ENCODE measurements at places on chromosomes 7 and 10.

GRCh38 chr7:6495597-6496262 lies 48.0 kb upstream of the DAGLB start:
- DNase-seq: no peak

- DNase-seq: no peak
Observed at GRCh38 chr7:64872351-64873154, 30.5 kb upstream of the ZNF273 start.

DNA sequence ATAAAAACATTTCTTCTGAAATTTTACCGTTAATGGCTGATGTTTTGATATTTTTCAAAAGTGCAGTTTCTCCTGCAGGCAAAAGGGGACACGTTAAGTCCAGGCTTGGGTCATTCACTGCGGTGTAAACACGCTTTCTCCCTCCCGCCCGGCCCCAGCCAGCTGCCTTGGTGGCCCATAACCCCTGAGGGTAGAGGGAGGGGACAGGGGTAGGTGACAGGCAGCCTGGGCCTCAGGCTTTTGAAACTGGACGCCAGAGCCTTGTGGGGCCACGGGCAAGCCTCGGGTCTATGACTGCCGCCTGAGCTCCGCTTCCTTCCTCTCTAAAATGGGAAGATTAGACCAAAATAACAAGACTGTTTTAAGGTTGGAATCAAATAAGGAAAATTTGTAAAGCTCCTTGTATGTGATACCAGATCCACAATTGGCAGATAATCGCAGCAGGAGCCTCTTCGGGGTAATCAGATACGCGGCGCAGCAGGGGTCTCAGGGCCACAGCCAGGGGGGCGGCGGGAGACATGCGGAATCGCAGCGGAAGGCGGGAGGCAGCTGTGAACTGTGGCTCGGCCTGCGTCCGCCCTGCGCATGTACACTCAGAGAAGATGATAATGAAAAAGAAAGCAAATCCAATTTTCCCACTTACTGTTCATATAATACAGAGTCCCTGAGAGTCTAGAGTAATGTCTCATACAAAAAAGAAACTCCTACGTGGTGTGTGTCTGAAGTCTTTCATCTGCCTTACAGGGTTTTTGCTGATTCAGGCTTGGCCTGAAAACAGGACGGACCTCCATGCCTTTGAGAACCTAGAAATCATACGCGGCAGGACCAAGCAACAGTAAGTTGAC lies 138.3 kb downstream of the EGFR start:
- DNase-seq: no peak

DNA sequence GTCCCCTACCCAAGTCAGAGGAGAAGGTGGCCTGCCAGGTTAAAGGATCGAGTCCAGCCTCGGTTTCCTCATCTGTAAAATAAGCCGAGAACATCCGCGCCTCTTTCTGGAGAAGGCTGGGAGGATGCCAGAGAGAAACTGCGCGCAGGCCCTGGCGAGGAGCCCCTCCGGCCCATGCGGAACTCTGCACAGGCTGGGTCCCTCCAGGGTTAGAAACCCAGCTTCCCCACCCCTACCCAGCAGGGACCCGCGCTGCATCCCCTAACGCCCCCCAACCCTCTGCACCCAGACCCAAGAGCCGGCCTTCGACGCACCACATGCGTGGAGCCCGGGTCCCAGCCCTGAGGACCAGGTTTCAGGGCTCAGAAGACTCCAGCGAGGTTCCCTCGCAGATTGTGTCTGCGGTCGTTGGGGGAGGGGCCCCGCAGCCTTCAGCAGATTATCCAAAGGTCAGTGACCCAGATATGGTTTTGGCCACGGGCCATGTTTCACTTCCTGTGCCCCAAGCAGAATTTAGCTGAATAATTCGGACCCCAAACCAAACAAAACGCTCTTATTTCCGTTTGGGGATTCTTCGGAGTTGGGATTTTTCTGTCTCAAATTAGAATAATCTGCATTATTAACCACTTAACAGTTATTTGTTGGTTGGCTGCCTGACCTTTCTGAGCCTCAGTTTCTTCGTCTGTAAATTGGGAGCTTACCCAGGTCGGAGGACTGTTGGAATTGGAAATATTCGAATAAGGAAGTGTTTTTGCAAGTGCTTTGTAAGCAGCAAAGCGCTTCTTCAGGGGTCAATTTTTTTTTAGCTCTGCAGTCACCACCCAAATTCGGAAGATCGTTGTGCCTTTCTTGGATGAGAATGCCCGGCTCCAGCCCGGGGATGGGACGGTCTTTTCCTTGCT lies 167.7 kb downstream of the UBE2H start:
- no peak for DNase-seq

DNA sequence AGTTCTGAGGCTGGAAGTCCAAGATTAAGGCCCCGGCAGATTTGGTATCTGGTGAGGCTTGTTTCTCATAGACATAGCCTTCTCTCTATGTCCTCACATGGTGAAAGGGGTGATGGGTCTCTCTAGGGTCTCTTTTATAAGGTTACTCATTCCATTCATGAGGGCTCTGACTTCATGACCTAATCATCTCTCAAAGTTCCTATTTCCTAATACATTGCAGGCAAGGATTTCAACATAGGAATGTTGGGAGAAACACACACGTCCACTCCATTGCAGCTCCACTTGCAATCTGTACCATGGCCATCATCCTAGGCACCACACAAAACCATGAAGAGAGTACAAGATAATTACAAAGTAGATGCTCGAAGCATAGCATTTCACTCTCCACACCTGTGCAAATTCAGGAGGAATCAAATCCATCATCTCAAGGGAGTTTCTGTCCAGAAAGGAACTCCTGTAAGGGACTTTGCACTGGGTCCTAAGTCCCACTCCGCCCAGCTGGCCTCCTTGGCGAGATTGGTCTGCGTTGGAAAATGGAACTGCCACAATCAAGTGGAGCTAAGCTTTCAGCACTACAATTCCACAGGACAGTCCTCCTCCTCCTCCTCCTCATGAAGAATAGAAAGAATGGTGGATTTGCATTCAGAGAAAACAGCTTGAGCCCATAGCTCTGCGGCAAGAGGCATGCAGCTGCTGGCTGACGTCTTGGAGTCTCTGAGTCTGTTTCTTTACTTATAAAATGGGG lies 8.8 kb downstream of the DDC start:
- no peak for DNase-seq

GRCh38 chr10:75497997-75498883 lies 66.8 kb downstream of the LRMDA start:
- no peak for DNase-seq

GRCh38 chr7:100111914-100112313 lies 7.2 kb downstream of the TAF6 start:
- no peak for DNase-seq

DNA sequence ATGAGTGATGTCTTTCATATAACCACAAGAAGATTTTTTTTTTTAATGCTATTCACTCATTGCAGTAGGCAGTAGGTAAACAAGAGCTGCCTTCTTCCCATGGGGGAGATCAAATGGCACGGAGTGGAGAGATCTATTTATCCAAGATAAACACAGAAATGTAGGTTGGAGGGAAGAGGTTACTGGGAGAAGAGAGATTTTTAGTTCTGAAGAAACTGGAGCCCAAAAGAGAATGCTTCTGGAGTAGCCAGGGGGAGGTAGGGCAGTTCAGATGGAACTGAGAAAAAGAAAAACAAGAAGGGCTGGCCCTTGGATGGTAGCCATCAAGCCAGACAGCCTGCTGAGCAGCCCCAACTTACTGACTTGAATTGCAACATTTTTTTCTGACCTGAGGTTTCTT lies 270.1 kb upstream of the TPK1 start:
- DNase-seq: no peak

- DNase-seq: no peak
Observed at GRCh38 chr10:19580691-19581090, 235.5 kb upstream of the PLXDC2 start.

DNA sequence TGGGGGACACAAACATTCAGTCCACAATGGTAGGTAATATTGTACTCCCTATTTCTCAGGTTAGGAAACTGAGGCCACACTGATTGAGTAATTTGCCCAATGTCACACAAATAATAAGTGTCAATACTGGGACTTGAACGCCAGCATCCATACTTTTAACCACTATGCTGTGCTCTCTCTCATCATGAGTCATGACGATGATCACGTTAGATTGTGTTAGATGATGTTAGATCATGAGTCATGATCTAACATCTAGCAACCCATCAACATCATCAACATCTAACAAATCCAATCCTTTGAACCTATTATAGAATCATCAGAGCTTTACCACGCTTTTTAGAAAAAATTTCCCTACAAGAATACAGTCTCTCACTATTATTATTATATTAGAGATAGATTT lies 28.1 kb upstream of the HERPUD2 start:
- DNase-seq: no peak

DNA sequence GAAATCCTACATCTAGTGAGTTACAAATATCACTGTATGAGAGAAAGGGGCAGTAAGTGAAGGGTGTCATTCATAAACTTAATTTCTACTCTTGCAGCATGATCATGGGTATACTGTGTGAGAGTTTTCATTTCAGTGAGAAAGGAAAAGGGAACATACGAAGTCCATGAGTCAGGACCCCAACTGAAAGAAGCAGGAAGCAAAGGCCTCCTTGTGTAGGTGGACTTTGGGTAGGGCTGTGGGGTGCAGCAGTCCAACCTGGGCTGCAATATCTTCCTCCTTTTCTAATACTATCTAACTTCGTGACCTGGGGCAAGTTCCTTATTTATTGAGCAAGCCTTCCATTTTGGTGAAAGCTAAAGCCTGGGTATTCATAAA lies 248.2 kb upstream of the TCF7L2 start:
- no peak for DNase-seq

GRCh38 chr7:131222171-131222570 lies 105.5 kb upstream of the MKLN1 start:
- DNase-seq: no peak

DNA sequence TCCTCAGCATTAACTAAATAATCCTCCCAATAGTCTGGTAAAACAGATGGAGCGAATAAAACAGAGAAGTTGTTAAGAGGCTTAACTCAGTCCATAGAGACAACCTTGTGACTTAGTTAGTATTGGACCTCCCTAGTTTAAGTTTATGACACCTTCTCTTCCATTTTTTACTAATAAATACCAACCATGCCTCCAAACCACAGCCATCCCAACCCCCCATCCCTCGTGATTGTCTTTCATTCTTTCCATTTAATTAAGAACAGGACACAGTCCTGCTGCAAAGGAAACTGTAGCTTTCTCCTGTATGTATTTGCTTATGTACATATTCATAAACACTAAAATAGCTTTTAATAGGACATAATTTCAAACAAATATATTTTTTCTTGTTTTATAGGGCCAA lies 238.2 kb downstream of the SEMA3D start:
- no peak for DNase-seq

DNA sequence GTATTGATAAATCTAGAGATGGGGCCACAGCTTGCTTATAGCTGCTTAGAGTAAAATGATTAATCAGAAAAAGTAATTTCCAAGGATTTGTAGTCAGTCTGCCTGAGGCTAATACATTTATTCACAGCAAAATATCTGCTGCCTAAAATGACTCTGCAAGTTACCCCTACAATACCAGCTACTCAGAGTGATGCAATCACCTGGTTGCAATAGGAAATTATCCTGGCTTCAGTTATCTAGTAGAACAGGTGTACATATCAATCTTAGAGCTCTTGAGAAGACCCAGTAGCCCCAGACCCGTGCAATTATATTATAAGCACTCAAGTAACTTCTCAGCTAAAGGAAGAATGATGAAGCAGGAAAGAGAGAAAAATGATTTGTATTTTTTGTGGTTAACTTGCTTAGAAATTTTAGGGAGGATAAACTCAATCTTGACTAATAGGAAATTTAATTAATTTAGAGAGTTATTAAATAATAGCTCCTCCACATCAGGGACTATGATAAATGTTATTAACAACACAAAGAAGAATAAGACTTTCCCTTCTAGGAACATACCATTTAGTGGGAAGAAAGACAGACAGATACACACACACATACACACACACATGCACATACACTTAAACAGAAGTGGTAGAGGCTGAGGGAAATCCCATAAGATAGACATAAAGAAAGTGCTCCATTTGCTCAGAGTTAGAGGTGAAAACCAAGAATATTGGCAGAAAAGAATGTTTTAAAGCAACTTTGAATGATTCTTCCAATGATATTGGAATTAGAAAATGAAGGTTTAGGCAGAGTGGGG lies 140.4 kb upstream of the PRSS1 start:
- no peak for DNase-seq

DNA sequence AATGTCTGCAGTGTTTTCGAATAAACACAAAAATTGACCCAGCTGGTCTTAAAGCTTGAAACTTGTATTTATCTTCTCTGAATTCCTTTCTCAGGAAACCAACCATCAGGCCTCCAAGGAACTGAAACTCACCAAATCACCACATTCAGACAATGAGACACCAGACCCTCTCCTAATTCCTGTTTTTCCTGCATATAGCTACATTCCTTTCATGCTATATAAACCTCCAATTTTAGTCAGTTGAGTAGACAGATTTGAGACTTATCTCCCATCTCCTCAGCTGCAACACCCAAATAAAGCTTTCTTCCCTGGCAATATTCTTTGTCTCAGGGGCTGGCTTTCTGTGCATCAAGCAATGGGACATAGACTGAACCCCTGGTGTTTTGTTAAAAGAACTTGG lies 317.0 kb downstream of the CACNA2D1 start:
- no peak for DNase-seq

GRCh38 chr10:38093816-38094157 lies 350 bp upstream of the ZNF37A start:
- no peak for DNase-seq

- DNase-seq: no peak
Observed at GRCh38 chr10:78491812-78492211, 458.1 kb downstream of the RPS24 start.

- DNase-seq: no peak
Observed at GRCh38 chr7:105691082-105691679, 109.9 kb upstream of the EFCAB10 start.

- DNase-seq: no peak
Observed at GRCh38 chr7:104469166-104469820, 140.9 kb downstream of the LHFPL3 start.

GRCh38 chr10:31359979-31360378 lies 41.0 kb downstream of the ZEB1 start:
- no peak for DNase-seq

GRCh38 chr10:18079665-18080295 lies 60.4 kb upstream of the CACNB2 start:
- DNase-seq: no peak

DNA sequence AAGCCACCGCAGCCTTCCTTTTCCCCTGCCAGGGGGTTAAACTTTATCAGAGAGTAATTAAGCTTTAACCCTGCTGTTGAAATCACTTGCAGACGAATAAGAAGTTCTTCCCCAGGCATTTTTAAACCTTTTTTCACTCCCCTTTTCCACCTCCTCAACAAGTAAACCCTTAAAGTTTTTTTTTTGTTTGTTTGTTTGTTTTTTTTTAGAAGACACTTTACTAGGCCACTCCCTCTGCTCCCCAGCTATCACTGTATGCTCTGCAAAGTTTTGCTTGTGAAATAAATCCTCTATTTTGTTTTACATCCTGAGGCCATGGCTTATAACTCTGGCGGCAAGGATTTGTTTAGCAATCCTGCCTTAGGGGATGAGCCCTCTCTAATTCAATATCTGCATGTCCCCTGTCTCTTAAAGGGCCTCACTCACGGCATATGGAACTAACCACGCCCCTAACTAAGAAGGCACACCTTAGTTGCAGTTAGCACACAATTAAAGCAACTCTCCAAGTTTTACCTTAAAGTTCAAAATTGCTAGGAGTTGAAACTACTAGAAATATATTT lies 1354.7 kb upstream of the LRRTM3 start:
- no peak for DNase-seq

- no peak for DNase-seq
Observed at GRCh38 chr10:4708123-4708759, 117.8 kb upstream of the AKR1E2 start.

- peak; percentile 31 for DNase-seq
Observed at GRCh38 chr10:128078136-128078969, 47.9 kb downstream of the MKI67 start.

- DNase-seq: no peak
Observed at GRCh38 chr10:42996588-42996987, 80.3 kb upstream of the RET start.

All from stimulated activated CD4-positive, alpha-beta T cell treated with anti-CD3 and anti-CD28 coated beads, Interleukin-15, amount 100 ng/mL, for 1 hour (primary cell).